ENCODE measurements at places on chromosomes 7 and 10.

DNA sequence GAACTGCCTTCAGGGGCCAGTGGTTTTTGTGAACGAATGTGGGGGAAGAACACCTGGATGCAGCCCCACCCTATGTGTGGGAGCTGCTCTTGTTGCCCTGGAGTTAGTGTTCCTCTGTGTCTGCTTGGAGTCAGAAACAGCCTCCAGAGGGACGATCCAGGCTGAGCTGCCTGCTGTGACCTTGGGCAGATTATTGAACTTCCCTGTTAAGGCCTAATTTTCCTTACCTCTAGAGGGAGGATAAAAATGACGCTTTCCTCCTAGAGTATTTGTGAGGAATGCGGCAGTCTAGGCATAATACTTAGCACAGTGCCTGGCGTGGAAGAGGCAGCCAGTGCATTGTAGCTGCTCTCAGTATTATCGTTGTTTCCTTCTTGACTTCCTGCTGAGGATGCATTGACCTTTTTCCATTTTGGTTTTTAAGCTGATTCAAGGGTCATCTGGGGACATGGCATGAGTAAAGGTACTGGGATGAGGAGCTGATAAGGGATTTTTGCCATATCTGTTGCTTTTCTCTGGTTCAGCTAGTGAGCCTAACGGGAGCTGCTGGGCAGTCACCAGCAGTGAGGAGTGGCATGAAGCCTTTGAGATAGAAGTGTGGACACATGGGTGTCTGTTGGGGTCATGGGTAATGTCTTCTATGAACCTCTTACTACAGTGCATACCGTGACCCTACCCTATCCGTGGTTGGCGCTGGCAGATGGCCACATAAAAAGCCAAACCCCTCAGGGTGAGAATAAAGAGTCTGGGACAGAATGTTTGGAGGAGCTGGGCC lies 6.4 kb downstream of the ZFYVE27 start:
- no peak for DNase-seq

GRCh38 chr7:155733582-155734444 lies 78.5 kb downstream of the SHH start:
- DNase-seq, result no peak

GRCh38 chr10:35795131-35795824 lies 153.2 kb upstream of the FZD8 start:
- no peak for DNase-seq

DNA sequence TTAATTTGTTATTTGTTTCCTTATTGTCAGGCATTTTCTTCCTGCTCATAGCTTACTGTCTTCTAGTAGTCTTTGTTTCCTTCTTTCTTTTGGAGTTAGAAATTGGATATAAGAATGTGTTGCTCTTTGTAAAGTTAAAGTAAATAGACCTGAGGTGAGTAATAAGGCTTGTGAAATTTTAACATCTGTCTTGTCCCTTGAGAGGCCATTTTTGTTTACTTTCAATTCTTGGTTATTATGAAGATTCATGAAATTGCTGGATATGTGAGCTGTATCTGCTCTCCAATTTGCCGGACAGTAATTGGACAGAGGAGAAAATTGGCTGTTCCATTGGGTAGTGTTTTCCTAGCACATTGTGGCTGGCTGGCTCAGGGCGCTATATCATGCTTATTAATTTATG lies 260.7 kb downstream of the EXOC4 start:
- no peak for DNase-seq

DNA sequence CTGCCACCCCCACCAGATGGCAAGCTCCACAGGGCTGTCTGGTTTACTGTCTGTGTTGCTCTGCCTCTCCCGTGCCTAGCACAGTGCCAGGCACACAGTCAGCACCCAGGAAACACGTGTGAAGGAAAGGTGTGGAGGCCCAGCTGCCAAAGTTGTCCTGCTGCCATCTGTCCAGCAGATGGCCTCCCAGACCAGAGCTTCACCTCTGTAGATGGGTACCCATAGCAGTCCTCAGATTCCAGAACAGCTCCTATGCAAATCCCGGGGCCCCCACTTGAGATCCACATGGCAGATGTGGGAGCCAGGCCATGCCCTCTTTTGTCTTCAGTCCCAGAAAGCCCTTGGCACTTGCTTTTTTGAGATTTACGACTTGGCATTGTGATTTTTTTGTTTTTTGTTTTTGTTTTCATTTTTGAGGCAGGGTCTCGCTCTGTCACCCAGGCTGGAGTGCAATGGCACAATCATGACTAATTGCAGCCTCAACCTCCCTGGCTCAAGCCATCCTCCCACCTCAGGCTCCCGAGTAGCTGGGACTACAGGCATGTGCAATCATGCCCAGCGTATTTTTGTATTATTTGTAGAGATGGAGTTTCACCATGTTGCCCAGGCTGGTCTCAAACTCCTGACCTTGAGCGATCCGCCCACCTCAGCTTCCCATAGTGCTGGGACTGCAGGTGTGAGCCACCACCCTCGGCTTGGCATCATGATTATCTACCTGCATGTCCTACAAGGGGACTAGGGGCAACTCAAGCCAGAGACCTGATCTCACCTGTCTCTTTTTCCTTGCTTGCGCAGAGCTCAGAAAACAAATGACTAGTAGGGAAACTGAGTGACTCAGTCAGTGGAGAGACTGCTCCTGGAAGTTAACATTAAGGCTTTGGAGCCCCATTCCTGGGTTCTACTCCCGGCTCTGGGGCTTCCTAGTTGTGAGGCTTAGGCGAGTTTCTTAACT lies 16.9 kb upstream of the PALD1 start:
- peak; percentile 47 for DNase-seq
